ENCODE measurements at places on chromosomes 1 and 21.

DNA sequence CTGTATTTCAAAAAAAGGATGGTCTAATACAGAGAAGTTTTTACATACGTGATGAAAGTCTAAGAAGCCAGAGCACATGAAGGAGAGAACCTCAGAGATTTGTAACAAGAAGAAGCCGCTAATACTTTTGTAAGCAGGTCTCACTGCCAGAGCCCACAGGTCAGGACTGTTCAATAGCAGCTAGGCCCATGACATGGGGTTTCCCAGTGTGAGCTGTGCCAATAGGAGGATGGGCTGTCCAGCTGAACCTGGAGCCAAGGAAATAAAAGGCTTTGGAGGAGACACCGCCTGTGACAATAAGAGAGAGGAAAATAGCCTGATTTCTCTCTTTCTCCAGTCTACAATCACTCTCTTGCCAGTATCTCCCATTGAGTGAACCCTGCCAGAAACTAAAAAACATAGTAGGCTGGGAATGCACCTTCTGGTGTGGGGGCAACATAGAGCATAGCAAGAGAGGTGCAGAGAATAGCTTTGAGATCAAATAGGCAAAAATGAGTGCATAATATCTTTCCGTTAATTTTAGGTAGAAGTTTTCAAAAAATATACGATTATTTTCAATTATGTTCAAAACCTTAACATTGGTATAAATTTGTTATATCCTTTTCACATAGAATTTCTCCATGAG, 360.3 kb downstream of the NEGR1 start:
- no peak for DNase-seq

GRCh38 chr1:157833145-157833544, 8.5 kb downstream of the CD5L start:
- no peak for DNase-seq

- no peak for DNase-seq
Observed at GRCh38 chr1:7380712-7381111, 390.4 kb upstream of the VAMP3 start.

DNA sequence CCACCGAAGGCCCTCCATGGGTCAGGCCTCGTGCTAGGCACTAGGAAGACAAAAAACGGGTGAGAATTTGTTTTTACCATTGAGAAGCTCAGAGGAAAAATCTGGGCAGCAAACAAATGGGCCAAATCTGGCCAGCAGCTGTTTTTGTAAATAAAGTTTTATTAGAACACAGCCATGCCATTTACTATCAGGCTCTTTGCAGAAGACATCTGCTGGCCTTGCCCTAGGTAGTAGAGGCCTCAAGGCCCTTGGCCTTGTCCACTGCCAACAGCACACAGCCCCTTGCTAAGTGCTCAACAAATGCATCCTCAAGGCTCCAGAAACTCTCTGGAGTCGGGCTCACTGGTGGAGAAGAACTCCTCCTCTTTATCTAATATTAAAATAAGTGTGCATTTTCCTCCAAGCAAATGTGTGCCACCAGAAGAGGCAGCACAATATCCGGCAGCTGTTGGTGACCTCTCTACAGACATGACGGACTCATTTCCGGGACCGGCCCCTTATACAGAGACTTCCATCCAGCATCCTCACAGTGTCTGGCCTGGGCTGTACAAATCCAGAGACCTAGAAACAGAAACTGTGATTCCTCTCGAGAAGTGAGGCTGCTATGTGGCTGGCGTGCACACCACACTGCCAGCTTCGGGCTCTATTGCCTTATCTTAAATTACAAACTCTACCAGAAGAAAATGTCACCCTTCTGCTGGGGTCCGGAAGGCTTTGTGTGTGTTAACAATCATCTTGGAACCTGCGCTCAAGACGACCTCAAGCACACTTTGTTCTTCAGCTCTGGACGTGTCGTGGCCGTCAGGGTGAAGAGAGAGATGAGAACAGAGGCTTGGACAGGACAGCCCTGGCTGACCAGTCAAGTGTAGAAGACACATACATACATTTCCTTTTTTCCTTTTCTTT, 203.9 kb downstream of the TOMM20 start:
- no peak for DNase-seq
